ENCODE measurements at places on chromosomes 16 and 17. TPM values are rescaled to one million over a fixed set of nuclear protein-coding genes. Genes with fewer than 3 reads are reported as not detected.

The CACNA1G gene
- total RNA-seq, result not detected

The MYL4 gene
- total RNA-seq, result not detected

The NTN3 gene
- total RNA-seq, result not detected

The GUCY2D gene
- total RNA-seq, result not detected

The IRF8 gene
- total RNA-seq, result 20.7 TPM

The CEP131 gene
- total RNA-seq, result 5.7 TPM

The NOS2 gene
- total RNA-seq, result 0.40 TPM

The CCDC40 gene
- total RNA-seq, result 2.2 TPM

The SLC16A13 gene
- total RNA-seq, result not detected

The MC1R gene
- 7.2 TPM for total RNA-seq

The DPEP3 gene
- total RNA-seq, result not detected

The CTRB1 gene
- not detected for total RNA-seq

DNA sequence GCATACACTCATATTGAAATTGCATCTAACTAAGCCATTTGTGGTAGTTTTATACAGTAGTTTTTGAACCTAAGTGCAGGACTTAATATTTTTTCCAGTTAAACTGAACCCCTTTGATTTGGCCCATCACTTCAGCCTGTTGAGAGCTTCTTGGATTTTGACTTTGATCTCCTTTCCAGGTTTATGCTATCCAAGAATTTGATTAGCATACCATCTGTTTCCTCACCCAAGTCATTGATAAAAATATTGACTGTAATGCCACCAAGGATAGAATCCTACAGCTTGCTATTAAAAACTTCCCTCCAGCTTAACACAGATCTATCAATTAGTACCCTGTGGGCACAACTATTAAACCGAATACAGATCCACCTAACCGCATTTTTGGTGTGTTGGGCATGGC, 7.2 kb downstream of the TMEM94 start:
- no peak for DNase-seq

- DNase-seq, result no peak
Observed at GRCh38 chr17:49572226-49572625, 3.4 kb upstream of the NXPH3 start.

GRCh38 chr16:31055613-31056012, 18.4 kb downstream of the ZNF668 start:
- DNase-seq, result no peak

GRCh38 chr16:78998879-78999278, 601.7 kb downstream of the MAF start:
- no peak for DNase-seq

- DNase-seq, result no peak
Observed at GRCh38 chr16:29900888-29901606, 759 bp downstream of the ASPHD1 start.

DNA sequence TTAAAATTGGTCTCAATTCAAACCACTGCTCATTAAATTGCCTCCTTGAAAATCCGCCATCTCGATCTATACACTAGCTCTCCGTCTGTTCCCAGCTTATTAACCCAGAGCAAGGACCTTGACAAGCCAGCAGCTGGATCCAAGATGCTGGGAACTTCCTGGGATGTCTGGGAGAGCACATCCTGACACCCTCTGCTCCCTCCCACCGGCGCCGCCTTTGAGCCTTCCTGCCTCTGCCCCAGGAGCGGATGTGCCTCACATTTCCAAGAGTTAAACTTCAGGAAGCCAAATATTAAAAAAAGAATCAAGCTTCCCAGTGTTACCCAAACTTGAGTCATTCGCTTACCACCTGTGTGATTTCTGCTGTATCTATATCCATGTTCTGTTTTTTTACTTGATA, 107.9 kb downstream of the HAPSTR1 start:
- DNase-seq, result no peak

DNA sequence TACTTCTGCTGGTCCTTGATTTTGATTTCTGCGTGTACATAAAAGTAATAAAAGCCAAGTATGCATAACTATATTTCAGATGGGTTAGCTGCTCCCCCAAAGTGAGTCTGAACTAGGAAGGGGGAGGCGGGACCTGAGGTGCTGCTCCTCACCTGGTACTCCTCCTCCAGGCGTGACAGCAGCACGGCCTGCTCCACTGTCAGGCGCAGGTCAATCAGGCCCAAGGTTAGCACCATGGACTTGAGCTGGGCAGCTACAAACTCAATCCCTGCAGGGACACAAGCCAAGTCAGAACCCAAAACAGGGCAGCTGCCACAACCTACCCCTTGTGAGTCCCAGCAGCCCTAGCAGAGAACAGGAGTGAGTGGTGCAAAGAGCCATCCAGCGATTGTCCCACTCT, 18.0 kb downstream of the ATPAF2 start:
- DNase-seq, result no peak

DNA sequence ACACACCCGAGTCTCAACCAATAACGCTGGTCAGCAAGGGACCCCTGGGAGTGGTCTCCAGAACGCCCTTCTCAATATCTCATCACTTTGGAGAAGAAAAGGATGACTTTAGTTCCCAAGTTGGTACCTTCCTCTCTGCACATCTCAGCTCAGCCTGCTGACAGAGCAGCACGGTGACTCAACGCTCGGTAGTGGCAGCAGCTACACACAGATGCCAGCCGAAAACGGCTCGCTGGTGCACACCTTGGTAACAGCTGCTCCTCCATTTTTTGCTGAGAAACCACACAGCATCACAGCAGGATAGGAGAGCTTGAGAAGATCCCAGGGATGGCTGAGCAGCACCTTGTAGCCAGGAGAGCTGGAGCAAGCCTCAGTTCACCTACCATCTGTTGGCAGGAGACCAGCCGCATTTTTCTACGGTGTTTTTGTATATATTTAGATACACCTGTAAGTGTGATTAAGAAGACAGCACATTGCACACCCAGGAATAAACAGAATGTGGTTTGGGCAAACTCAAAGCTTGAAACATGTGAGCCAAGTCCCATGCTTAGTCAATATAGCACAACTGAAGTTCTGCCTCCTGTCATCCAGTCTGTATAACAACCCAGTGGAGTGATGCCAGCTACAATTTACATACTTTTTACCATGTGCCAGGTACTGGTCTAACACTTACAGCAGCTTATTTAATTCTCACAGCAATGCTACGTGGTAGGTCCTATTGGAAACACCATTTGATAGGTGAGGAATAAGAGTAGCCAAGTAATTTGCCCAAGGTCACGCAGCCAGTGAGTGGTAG, 83.8 kb upstream of the ERCC4 start:
- DNase-seq, result no peak

DNA sequence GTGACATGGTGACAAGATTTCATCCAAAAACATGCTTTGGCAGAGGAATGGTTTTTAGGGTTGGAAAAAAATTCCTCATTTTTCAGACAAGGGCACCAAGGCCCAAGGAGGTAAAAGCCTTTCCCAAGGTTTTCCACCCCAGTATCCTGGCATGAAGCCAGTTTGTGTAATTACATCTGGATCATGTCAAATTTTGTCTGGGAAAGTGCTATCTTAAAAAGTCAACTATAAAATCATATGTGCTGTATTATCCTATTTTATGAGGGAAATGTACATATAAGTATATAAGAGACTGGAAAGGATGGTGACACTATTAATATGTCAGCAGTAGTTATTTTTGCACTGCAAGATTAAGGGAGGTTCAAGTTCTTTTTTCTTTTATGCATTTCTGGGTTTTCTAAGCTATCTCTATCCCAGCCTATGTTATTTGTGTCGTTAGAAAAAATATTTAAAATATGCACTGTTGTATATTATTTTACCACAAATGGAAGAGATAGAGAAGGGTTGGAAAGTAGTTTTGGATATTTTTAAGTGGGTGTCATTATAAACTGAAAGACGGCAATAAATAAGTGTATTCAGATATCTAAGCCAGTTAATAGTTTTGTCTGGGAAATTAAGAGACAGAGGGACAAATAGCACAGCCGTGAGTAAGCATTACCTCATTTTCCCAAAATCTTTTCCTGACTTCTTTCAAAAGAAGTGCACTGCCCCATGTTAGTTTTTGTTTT, 13.5 kb upstream of the FBXO47 start:
- DNase-seq, result no peak

GRCh38 chr17:67461228-67461780, 84.2 kb downstream of the PITPNC1 start:
- no peak for DNase-seq

DNA sequence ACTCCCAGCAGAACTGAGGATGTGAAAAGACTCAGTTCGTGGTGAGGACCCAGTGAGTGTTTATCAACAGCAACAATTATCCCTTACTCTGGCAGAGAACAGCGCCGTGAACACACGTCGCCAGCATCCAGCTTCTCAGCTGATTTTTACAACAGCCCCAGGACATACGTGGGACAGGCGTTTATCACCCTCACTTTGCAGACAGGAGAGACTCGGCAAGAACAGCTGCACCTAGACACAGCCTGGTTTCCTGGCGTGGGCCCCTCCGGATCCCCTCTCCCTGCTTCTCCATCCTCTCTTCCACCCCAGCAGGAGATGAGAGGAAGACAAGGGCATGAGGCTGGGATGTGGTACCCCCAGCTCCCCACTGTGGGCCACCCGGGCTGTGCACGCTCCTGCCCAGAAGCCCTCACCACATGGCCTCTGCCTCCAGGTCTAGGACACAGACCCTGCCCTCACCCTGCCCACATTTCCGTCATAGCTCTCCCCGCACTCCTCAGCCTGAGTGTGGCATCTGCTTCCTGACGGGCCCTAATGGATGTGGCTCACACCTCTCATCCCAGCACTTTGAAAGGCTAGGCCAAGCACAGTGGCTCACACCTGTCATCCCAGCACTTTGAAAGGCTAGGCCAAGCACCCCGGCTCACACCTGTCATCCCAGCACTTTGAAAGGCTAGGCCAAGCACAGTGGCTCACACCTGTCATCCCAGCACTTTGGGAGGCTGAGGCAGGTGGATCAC, 17.5 kb downstream of the ABR start:
- DNase-seq, result no peak

- DNase-seq, result no peak
Observed at GRCh38 chr17:80695979-80696378, 151.3 kb downstream of the RPTOR start.

DNA sequence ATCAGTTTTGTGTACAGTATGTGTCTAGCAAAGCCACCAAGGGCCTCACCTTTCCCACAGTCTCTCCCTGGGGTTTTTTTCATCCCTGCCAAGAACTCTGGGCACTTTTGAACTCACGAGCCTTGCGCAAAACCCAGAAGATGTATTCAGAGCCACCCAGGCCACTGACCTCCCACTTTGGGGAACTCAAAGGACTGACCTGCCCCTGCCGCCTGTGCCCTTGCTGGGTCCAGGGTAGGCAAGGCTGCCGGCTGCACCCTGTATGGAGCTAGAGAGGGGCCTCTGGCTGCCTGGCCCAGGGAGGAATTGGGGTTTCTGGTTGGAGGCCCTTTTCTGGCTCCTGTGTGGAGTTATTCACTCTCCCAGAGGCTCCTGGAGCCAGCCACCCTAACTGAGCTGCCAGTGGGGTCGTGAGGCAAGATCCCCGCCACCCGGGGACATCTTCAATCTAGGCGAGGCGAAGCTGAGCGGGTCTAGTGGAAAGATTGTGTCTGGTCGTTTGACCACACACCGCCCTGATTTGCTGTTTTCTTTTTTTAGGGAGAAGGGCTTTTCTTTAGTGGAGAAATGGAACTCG, 1.9 kb downstream of the CDK5R1 start:
- no peak for DNase-seq

- DNase-seq, result peak; percentile 35
Observed at GRCh38 chr17:2707721-2708584, 3.6 kb downstream of the CLUH start.

DNA sequence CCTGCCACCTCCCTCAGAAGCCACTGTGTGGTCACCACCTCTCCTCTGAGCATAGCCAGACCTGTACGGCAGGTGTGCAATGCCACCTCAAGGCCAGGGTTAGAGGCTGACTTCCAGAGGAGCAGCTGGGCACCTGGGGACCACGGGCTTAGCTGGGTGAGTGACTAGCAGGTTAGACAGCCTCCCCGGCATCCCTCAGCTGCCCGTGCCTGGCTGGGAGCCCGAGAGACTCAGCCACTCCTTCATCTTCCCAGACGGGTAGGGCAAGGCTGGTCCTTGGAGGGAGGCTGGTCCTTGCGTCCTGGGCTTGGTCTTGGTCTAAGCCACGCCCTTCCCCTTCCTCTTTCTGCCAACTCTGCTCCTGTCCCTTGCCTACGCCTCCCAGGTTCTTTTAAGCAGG, 7.8 kb downstream of the CRHR1 start:
- DNase-seq, result no peak

GRCh38 chr17:72555052-72555451, 434.2 kb downstream of the SOX9 start:
- no peak for DNase-seq

DNA sequence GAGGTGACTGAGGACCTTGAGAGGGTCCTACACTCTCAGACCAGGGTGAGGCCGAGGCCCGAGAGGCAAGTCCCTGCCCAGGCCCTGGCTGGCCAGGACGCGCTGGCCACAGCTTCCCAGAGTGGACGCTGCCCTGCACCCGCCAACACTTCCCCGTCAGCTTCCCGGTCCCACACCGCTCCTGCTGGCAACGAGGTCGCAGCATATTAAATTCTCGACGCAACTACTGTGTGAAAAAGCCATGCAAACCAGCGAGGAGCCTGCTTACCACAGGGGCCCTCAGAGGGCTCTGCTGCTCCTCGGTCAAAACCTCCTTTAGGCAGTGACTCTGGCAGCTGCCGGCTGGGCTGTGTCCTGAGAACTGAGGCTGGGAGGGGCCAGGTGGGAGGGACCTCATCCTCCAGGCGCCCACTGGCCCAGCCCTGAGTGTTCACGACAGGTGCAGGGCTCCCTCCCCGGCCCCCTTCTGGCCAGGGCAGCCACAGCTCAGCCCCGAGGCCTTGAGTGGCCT, 2.1 kb upstream of the TEX19 start:
- peak; percentile 67 for DNase-seq

GRCh38 chr16:26454102-26454501, 612.6 kb upstream of the C16orf82 start:
- DNase-seq, result no peak

GRCh38 chr16:49776085-49776595, 79.8 kb downstream of the ZNF423 start:
- no peak for DNase-seq

DNA sequence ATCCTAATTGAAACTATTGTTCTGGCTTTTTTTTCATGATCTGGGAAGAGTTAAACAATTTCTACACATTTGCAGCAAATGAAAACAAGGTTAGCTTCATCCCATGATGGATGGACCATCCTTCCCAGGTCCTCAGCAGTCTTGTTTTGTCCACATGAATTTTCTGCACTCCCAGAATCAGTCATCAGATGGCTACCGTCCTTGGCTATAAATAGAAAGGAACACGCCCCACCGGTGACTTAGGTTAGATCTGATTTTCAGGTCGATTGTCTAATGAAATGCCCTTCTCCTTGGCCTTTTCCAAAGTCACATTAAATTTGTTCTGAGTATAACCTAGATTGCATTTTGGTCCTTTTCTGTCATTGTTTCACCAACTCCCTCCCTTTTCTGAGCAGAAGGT, 41.4 kb upstream of the NOL11 start:
- DNase-seq, result no peak

Data from transverse colon (tissue), 4 donors.